ENCODE measurements at places on chromosomes 7 and 10. TPM values are rescaled to one million over a fixed set of nuclear protein-coding genes. Genes with fewer than 3 reads are reported as not detected.

DNA sequence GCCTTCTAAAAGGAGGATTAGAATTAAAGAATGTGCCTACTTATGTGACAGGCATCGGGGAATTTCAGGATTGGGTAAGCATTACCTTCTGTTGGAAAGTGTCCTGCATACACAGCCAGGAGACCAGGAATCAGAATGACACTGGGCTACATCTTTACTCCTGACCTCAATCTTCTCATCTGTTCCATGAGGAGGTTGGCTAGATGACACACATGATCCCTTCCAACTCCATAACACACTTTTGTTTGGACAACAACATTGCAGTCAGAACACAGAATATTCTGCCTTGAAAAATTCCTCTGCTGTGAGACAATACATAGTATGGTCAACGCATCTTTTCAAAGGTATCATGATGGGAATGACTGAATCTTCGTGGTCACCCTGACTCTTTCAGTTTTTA is 1281.2 kb upstream of the SORCS1 start:
- no peak for DNase-seq

- no peak for DNase-seq
Observed at GRCh38 chr7:109284943-109285342, 715.3 kb downstream of the DNAJB9 start.

DNA sequence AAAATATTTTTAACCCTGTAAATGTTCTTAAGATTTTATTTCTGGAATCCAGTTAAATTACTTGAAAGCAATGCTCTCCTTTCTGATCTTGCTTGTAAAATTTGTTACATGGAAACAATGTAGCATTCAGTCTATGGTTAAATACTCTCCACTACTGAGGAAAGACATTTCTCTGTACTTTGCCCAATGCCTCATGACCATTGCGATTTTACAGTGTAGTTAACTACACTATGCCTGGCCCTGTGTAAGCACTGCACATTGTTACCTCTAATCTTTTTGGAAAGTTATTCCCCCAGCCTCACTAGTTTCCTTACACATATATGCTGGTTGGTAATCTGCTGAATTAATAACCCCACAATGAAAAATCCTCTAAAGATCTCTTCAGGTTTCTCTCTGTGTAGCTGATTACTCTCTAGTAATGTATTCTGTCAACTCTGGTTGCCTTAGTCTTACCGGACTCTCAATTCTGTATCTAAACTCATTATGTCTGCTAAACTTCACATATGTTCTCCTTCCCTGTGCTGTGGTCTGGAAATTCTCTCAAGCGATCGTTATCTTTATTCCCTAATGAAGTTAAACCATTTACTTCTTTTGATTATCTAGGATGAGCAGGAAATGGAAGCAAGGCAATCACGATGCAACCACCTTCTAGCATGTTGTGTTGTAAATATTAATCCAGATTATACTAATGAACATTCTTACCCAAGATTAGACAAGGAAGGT is 58.7 kb upstream of the TMEM106B start:
- DNase-seq: no peak

Gene HABP2
- not detected for total RNA-seq

Gene KCND2
- not detected for total RNA-seq

Gene PRF1
- total RNA-seq: 2.6 TPM

Gene CAMK2B
- 98.0 TPM for total RNA-seq

Gene ZNF804B
- not detected for total RNA-seq

Gene MBL2
- not detected for total RNA-seq
